GOT3 (cell line): ENCODE measurements at places on chromosomes 13 and 19.

GRCh38 chr19:56146904-56147303 is 5.8 kb downstream of the ZNF444 start:
- no peak for DNase-seq

GRCh38 chr19:49904136-49904535 is 7.4 kb upstream of the IL4I1 start:
- DNase-seq, result no peak

DNA sequence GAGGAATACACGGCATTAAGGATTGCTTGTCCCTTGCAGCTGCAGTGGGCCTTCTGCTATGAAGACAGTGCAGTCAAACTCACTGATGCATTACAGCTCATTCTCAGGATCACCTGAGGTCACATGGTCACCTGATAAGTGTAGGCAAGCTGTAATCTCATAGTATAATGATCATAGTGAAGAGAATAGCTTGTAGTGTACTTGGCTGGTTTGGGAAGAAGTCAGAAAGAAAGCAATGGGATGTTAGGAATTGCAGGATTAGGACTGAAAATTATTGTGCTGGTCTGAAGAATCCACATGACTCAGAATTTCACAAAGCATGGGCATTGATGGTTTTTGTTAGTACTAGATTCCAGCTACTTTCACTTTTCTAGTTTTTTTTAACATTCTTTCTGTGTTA is 76.7 kb downstream of the MBNL2 start:
- DNase-seq, result no peak

- no peak for DNase-seq
These were observed 75.8 kb downstream of the DCLK1 start for GRCh38 chr13:36055366-36055765.

GRCh38 chr13:29435125-29435911 is 160.2 kb downstream of the SLC7A1 start:
- no peak for DNase-seq

DNA sequence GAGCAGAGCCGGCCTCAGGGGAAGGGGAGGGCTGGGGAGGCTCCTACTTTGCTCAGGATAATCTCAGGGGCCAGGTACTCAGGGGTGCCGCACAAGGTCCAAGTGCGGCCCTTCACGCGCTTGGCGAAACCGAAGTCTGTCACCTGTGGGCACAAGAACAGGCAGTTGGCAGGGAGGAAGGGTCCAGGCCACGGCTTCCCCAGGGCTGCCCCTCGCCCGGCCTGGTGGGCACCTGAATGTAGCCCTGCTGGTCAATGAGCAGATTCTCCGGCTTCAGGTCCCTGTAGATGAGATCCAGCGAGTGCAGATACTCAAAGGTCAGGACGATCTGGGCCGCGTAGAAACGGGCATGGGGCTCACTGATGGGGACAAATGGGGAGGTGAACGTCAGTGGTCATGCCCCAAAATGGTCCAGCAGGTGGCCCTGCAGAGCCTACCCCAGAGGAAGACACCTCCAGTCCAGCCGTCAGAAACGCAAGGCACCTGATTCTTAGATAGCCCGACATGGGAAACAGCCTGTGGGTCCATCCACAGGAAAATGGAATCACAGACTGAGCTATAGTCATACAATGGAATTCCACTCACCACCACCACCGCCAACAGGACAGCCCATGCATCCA is 7.1 kb upstream of the SAMD1 start:
- DNase-seq, result no peak

DNA sequence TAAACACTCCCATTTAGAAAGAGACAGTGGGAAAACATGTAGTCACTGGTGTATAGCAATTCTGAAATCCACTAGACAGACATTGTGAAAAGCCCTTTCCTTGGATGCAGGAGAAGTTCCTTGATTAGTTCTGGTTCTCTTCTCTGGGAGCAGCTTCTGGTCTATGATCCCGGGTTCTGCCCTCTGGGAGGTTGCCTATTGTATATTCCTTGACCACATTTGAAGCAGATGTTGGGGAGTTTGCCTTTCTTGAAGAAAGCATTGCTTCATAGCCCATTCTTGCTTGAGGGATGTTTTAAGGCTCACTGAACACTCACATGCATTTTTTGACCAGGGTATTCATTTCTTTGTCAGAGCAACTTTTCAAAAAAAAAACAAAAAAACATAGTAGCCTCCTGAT is 211.9 kb downstream of the NDFIP2 start:
- DNase-seq, result no peak

- no peak for DNase-seq
These were observed 35.5 kb downstream of the SERTM1 start for GRCh38 chr13:36709136-36709890.

- peak; percentile 19 for DNase-seq
These were observed at the start of gene CNN2 for GRCh38 chr19:1025960-1026782. Gene CNN2, plus strand, starts transcription at chr19:1026608. Its CDS starts 54 bp downstream, at chr19:1026662.

DNA sequence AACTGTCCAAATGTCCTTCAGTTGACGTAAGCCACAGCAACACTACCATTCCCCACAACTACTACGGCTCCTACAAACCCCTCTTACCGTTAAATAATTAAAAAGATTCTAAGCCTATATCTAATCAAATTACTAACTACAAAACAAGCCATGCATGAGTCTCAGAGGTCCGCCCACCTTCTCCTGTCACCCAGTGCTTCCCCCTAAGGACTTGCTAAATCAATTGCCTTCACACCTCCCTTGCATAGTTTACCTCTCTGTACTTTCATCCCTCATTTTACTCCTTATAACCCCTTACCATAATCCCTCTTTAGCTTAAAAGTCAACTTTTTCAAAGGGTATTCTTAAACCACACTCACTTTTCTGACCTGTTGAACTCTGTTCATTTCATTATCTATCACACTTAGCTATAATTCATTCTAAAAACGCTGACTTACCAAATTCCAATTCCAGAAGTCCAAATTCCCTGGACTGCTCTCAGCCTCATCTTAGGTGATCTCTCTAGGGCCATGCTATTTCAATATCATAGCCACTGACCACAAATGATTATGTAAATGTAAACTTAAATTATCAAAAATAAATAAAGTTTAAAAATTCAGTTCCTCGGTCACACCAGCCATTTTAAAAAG is 187.8 kb downstream of the DIAPH3 start:
- DNase-seq, result no peak

DNA sequence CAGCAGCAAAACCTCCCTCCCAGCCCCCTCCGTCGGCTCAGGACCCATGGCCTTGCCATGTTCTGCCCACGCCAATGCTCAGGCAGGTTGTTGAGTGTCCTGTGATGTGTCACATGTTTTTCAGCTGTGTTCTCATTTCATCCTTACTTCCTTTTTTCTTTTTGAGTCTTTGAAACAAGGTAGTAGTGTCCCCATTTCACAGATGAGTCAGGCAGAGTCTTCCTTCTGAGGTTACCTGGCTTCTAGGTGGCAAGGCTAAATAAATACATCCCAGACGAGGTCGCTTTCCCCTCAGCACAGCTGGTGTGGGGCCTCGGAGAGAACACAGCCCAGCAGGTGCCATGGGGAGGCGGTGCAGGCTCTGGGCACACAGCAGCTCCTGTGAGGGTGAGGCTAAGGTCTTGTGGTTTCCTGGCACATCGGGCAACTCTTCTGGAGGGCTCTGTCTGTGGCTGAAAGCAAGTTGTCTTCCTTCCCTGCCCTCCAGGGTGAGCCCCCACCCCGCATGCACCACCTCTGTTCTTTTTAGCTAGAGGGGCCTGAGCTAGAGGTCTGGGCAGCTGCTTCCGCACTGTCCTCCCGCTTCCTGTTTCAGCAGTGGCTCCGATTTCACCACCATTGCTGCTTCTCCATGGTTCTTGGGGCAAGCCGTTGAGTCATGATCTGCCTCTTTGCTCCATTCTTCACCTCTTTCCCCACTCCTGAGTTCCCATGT is 15.1 kb downstream of the PRAM1 start:
- no peak for DNase-seq

GRCh38 chr19:18905058-18905456 is 9.1 kb upstream of the CERS1 start:
- DNase-seq, result no peak
